ENCODE measurements at places on chromosomes 1 and 21.
A peak's percentile ranks its signal among the peaks of the same experiment; 100 is the strongest.

DNA sequence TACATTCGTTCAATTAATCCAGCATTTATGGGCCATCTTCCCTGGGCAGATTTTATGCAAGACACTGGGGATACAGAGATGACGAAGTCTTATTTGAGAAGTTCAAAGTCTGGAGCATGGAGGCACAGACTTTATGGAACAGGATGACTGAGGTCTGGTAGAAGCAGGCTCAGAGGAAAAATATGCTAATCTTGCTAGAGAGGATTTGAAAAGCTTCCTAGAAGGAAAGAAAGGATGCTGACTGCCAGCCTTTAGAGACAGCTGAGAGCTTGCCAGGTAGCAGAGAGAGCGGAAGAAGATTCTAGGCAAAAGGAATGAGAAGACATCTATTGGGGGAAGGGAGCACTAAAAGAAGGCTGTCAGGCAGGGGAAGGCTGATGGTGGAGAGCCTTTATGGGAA, 75.5 kb upstream of the ATP5PO start:
- DNase-seq, result peak; percentile 14

DNA sequence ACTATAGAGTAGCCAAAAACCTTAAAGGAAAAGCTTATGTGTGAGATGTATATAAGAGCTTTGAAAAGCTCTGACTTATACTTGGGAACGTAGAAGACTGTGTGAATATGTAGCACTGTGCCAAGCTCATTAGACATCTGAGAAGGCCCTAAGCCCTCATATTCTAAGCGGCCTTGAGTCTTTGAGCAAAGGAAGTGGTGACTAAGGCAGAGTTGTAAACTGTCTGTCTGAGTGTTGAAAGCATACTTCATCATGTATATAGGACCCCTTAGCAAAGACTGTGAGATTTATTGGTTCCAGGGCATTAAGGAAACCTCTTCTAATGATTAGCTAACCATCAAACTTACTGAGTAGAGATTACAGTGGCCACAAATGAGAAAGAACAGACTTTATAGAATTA, 153.3 kb upstream of the LYPLAL1 start:
- DNase-seq, result no peak

DNA sequence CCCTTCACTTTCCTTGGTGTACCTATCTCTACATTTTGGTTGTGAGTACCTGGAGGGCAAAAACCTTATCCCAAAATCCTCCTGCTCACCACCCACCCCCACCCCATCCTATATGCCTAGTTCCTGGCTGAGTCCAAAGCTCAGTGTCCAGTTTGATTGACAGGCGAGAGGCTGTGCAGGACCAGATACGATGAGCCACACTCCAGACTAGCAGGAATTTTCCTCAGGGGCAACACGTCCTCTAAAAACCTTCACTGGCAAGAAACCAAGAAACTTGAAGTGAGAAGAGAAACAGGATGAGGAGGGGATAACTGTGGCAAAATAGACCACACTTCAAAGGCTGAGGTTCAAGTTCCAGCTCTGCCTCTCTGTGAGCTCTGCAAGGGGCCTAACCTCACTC, 1.1 kb upstream of the SLAMF8 start:
- DNase-seq, result no peak

DNA sequence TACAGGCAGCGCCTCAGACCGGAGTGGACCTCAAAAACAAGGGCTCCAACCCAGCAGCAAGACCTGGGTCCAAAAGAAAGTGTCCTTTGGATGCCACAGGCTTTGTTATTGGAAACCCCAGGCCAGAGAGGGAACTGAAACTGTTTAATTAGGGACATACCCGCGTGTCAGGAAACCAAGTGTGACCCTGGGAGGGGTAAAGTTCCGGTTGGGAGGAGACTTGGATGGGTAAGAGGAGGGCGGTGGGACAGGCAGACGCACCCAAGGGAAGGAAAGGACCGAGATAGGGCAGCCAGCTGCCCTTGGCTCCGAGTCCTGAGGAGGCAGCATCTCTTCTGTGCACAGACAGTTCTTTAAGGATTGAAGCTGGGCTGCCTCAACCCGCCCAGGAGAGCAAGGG, 71.4 kb downstream of the CDC7 start:
- no peak for DNase-seq

GRCh38 chr1:28898405-28898881, 15.9 kb upstream of the EPB41 start:
- no peak for DNase-seq

- DNase-seq, result no peak
Measured at GRCh38 chr1:37108596-37109188, 74.4 kb upstream of the GRIK3 start.

DNA sequence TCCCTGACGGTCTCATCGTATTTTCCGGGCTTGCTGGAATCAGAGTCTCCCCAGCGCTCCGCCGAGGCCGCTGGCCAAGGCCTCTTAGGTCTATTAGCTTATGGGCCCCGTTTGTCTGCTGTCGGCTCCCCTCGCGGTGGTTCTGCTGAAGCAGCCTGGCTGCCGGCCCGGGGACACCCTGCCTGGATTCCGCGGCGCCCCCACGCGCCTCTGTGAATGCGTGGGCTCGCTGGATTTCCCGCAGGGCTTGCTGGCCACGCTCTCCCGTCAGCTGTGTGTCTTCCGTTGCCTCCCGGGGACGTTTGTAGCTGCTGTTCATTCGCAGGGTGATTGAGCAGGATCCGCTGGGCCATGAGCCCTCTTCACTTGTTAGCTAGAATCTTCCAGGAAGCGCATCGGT, 8.4 kb downstream of the LRRC3 start:
- DNase-seq, result no peak

DNA sequence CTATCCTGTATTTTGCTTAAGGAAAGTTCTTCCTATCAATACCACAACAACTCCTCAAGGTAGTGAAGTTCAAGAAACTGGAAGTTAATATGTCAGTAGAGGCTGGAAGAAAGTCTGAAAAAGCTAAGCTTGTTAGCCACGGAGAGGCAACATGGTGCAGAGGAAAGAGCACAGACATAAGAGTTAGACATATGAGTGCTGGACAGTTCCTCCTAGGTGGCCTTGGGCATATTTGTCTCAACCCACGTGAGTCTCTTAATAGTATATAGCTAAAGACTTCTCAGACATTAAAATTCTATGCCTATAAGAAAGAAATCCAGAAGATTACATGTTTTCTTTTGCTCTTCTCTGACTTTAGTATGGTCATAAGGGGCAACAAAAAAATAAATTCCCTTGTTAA, 22.8 kb upstream of the RRP15 start:
- DNase-seq, result no peak

DNA sequence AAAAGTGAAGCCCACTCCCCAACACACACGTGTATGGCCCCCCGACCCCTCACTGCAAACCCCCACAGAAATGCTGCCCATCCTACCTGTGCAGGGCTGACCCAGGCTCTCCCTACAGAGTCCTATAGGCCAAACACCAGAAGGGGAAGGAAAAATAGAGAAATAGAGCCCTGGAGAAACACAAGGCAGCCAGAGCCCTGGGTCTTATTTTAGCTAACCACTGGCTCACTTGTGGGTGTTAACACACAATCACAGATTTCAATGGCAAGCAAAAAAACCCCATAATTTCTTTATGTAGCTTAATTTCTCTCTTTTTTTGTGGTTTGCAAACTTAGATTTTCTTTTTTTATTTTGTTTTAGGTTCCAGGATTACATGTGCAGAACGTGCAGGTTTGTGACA, 989 bp upstream of the PIGR start:
- DNase-seq, result no peak

- DNase-seq, result peak; percentile 62
Measured at GRCh38 chr1:73998348-73998959, 199.5 kb downstream of the LRRIQ3 start.

DNA sequence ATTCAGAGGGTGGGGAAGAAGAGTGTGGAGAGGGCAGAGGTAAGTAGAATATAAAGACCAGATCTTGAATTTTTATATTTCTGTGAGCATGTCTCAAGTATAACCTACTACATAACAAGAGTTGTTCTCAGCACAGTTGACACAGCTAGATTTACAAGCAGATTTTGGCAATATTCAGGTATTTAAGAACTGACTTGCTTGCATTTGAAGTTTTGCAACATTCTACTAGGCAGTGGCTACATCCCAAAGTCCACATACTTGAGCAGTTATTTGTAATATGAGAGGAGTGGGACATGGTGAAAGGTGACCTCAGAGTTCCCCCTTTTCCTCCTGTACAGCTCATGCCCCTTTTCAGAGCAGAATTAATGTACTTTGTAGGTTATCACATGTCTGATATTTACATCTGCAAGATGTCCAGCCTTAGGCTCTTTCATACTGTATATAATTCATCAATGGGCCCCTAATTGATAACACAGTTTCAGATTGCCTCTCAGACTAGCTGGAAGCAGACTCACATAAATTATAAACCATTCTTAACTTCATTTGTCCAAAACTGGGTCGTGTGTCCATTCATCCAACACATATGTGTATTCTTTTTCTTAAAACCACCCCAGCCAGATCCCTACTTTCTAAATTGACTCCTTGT, 136.7 kb upstream of the RAVER2 start:
- peak; percentile 65 for DNase-seq

- DNase-seq, result no peak
Measured at GRCh38 chr1:230127105-230128054, 60.3 kb downstream of the GALNT2 start.

- DNase-seq, result no peak
Measured at GRCh38 chr1:24959623-24959975, 29.5 kb upstream of the RUNX3 start.

GRCh38 chr1:116767782-116768382, 13.7 kb downstream of the CD2 start:
- no peak for DNase-seq

- DNase-seq, result peak; percentile 45
Measured at GRCh38 chr1:224106568-224107281, 7.2 kb upstream of the FBXO28 start.

DNA sequence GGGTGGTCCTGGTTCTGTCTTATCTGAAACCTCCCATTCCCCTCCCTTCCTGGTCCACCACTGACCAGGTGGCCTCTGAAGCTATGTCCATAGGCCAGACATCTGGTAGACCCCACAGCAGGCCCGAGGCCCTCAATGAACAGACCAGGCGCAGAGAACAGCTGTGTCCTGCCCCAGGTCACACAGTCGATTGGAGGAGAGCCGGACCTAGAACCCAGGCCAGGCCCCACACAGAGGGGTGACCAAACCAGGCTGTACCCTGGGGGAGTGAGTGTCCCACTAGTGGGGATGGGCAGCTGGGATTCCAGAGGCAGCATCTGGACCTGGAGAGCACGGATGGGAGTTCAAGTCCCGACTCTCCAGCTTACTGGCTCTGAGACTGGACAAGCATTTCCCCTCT, 29.2 kb downstream of the RNU1-1 start:
- DNase-seq, result no peak

GRCh38 chr1:81967951-81968350, 167.2 kb downstream of the ADGRL2 start:
- peak; percentile 19 for DNase-seq

GRCh38 chr1:98429965-98430443, 231.5 kb upstream of the SNX7 start:
- DNase-seq, result no peak

GRCh38 chr1:37752583-37753471, 12.1 kb downstream of the EPHA10 start:
- no peak for DNase-seq

DNA sequence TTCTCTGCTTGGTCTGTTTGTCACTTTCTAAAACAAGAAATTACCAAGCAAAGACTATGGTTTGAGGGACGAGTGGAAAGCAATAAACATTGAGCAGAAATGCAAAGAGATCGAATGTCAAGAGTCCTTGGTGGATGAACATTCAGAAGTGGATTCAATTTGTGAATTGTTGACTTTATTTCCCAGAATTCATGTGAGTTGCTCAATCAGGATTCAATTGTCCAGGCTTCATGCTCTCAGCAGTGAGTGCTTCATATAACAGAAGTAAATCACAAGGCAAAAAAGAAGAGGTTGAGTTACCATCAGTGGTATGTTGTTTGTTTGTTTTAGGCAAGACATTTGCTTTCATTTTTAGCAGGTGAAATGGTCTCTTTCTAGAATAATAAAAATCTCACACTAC, 31.9 kb downstream of the NGF start:
- no peak for DNase-seq

DNA sequence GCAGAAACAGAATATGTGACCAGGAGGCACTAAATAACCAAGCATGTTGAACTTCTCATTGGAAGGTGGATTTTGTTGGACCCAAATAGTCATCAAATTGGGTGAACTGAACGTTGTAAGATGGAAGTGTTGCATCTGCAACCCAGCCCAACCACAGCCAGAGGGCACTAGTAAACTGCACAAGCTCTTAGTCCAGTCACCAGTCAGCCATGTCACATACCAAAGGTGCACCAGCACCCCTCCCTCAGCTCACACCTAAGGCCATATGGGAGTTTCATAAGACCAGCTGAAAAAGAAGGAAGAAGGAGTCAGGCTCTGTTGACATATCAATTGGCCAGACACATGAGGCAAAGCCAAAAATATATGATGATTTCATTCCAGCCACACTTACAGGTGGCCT, 481.7 kb upstream of the NR5A2 start:
- no peak for DNase-seq

DNA sequence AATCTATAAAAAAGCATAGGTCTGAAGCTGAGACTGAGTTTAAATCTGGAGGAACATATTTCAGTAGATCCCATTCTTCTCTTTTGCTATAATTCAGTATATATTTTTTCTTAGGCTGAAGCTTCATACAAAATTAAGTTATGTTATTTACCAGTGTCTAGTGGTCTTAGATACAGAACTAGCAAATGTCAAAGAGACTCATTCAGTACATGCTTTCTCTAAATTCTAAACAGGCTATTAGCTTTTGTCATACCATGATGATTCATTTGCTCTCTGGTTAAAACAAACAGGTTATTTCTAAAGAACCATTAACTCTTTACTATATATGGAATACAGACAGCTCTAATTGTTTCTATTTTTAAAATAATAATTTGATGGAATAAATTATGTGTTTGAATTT, 1170.2 kb upstream of the PRMT6 start:
- DNase-seq, result no peak

- no peak for DNase-seq
Measured at GRCh38 chr1:244941121-244941520, 76.8 kb upstream of the HNRNPU start.

GRCh38 chr1:235246022-235246948, 81.7 kb downstream of the ARID4B start:
- DNase-seq, result no peak

- DNase-seq, result peak; percentile 19
Measured at GRCh38 chr1:247487057-247487456, 29.2 kb upstream of the OR2B11 start.

- no peak for DNase-seq
Measured at GRCh38 chr21:41691205-41692184, 75.4 kb downstream of the RIPK4 start.
